ENCODE measurements at places on chromosomes 6 and 20. TPM values are rescaled to one million over a fixed set of nuclear protein-coding genes. Genes with fewer than 3 reads are reported as not detected.
A peak's percentile ranks its signal among the peaks of the same experiment; 100 is the strongest.

ZNF335 gene
- total RNA-seq = 14.6 TPM

CGA gene
- not detected for total RNA-seq

F13A1 gene
- 2.7 TPM for total RNA-seq

SERAC1 gene
- 15.4 TPM for total RNA-seq

KCNK5 gene
- not detected for total RNA-seq

DNA sequence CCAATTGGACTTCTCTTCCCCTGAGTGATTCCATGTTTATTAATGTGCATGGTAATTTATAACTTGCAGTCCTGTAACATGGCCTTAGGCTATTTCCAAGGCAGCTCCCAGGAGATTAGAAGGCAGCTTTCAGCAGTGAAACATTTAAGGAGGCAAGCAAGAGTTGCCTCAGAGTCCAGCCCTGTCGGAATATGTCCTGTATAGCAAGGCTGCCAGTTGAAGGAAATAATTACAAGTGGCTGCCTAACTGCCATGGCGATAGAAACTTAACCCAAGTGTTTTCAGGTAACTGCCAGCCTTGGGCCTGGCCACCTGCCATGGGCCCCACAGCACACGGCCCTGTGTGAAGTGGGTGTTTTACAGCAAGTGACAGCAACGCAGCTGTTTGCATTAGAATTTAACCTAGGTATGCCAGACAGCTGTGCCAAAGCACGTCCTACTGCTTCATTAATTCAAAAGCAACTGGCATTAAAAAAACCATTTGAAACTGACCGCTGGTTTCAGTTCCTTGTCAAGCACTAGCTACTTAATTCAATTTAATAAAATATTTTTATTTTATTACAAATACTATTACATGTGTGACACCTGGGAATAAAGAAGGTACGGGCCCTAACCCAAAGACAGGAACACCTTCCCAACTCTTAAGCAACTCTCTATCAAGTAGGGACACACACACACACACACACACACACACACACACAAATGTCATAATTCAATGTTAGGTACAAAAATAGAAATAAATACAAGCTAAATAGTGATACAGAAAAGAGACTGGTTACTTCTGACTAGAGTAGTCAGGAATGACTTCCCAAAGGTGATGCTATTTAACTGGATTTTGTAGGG, 151.8 kb upstream of the HEY2 start:
- H3K36me3 ChIP-seq = peaks cover 1% of the 10 kb centered on the region
- no peak overlapping the region for H3K4me3 ChIP-seq
- H3K4me1 ChIP-seq = peaks cover 44% of the 10 kb centered on the region
- peak overlapping the region; percentile 66 for H3K27ac ChIP-seq
- DNase-seq = no peak

- peaks cover 52% of the 10 kb centered on the region for H3K27me3 ChIP-seq
- no peaks in the 10 kb centered on the region for H3K36me3 ChIP-seq
- DNase-seq = peak; percentile 68
Measured at GRCh38 chr20:956330-956951, 40.3 kb upstream of the ANGPT4 start.

DNA sequence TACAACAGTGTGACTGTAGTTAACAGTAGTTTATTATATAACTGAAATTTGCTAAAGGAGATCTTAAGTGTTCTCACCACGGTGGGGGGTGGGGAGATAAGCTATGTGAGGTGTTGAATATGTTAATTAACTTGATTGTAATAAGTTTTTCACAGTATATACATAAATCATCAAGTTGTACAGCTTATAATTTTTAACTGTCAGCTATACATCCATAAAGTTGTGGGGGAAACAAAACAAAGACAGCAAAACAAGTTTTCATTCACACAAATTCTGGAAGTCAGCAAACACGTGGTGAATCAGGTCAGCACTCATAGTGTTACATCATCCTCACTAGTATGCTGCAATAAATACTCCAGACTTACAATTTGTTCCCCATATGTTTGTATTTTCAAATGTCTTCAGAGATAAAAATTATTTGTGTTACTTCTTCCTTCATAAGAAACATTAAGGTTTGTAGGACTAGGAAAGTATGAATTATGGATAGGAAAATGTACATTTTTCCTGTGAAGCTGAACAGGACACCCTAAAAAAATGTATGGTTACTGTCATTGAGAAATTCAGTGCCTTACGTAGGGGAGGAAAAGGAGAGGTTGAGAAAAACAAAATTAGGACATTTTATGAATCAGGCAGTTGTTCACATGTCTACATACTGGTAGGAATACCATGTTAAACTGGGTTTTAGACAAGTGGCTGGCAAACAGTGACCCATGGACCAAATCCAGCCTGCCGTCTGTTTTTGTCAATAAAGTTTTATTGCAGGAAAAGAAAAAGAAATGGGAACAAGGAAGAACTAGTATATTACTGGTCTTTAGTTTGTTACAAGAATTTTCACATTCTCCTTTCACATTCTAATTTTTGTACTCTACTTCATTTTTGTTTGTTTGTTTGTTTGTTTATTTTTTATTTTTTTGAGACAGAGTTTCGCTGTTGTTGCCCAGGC, 6.0 kb downstream of the SUMO4 start:
- H3K36me3 ChIP-seq = peaks cover 30% of the 10 kb centered on the region
- no peak for DNase-seq
- H3K4me3 ChIP-seq = no peak overlapping the region

GRCh38 chr20:57319584-57319983, 10.0 kb upstream of the SPO11 start:
- no peak for DNase-seq
- H3K27ac ChIP-seq = no peak overlapping the region
- no peaks in the 10 kb centered on the region for H3K36me3 ChIP-seq

DNA sequence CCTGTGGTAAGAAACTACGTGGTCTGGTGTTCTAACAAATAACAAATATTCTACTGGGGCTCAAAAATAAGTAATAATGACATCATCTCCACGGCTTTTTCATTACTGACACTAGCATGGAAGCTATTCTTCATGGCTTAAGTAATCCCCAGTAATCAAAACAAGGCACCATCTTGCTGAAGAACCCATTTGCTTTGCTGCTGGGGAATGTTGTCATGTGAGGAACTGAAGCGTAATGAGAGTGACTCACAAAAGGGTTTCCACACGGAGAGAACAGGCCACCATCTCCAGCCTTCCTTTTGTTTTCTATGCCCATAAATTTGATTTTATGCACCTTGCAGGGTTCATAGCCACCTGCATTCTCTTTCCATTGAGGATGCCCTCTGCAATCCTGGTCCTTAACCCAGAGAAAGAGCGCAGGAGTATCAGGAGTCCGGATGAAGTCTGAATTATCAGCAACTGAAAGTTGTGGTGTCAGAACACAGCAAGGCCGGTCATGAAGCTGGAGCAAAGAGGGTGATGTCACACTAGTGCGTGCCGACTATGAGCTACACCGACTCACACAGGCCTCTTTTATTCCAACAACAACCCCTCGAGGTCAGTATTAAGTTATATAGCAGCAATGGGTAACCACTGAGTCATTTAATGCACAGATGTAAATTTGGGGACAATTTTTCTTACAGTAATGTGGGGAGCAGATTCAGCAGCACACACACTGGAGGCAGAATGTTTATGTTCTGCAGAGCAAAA, 173.7 kb upstream of the SSTR4 start:
- no peaks in the 10 kb centered on the region for H3K36me3 ChIP-seq
- H3K4me3 ChIP-seq = no peak overlapping the region
- H3K27me3 ChIP-seq = no peaks in the 10 kb centered on the region
- H3K4me1 ChIP-seq = peaks cover 7% of the 10 kb centered on the region
- no peak overlapping the region for H3K27ac ChIP-seq

- H3K36me3 ChIP-seq = peaks cover 2% of the 10 kb centered on the region
- no peak overlapping the region for H3K27ac ChIP-seq
- H3K4me1 ChIP-seq = peaks cover 20% of the 10 kb centered on the region
- no peak for DNase-seq
- H3K4me3 ChIP-seq = no peak overlapping the region
Measured at GRCh38 chr20:51955756-51956155, 153.4 kb upstream of the SALL4 start.

- DNase-seq = no peak
Measured at GRCh38 chr6:26158581-26159356, 71.5 kb downstream of the HFE start.

DNA sequence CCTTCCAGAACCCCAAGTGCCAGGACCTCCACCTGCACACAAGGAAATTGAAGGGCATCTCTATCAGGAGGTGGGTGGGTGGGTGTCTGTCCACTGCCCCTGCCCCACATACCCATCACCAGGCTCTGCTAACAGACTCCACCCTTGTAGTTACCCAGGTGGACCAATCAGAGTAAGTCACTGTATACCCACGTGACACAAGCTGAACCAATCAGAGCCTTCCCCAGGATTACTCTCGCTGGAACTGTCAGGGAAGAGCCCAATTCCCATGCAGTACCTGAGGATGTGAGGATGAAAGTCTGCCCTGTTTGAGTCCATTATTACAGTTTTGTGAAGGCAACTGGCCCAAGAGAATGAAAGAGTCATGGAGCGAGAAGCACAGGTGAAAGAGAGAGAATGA, 4.2 kb downstream of the OCSTAMP start:
- H3K4me3 ChIP-seq = no peak overlapping the region
- DNase-seq = no peak
- no peak overlapping the region for H3K27ac ChIP-seq
- no peaks in the 10 kb centered on the region for H3K4me1 ChIP-seq
- no peaks in the 10 kb centered on the region for H3K36me3 ChIP-seq

DNA sequence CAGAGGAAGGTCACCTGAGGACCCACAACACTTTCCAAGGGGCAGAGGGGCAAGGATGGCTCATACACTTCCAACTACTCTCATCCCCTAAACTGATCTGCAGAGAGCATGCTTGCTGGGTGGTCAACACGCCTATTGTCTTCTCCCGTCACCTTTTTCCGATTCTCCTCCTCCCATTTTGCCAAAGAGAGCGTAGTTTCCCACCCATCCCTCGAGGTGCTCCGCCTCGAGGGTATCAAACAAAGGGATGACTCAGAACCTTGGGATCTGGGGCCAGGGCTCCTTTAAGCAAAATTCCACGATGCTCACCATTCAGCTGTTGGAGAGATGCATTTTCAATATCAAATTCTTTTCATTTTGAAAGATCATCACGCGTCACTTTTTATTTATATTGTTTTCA, 507.5 kb upstream of the SULF2 start:
- DNase-seq = no peak
- peaks cover 44% of the 10 kb centered on the region for H3K4me1 ChIP-seq
- no peak overlapping the region for H3K4me3 ChIP-seq
- H3K27ac ChIP-seq = no peak overlapping the region
- H3K27me3 ChIP-seq = peaks cover 13% of the 10 kb centered on the region
- H3K36me3 ChIP-seq = peaks cover 1% of the 10 kb centered on the region

GRCh38 chr20:49882171-49882970, 33.0 kb downstream of the SPATA2 start:
- H3K4me3 ChIP-seq = peak overlapping the region; percentile 15
- H3K36me3 ChIP-seq = peaks cover 14% of the 10 kb centered on the region
- no peak for DNase-seq
- peak overlapping the region; percentile 3 for H3K27ac ChIP-seq
- peaks cover 49% of the 10 kb centered on the region for H3K4me1 ChIP-seq
- no peaks in the 10 kb centered on the region for H3K27me3 ChIP-seq

- H3K36me3 ChIP-seq = peaks cover 14% of the 10 kb centered on the region
- no peak overlapping the region for H3K27ac ChIP-seq
- H3K4me3 ChIP-seq = no peak overlapping the region
- H3K4me1 ChIP-seq = peaks cover 5% of the 10 kb centered on the region
- no peaks in the 10 kb centered on the region for H3K27me3 ChIP-seq
Measured at GRCh38 chr6:35059596-35060345, 81.4 kb downstream of the TCP11 start.

DNA sequence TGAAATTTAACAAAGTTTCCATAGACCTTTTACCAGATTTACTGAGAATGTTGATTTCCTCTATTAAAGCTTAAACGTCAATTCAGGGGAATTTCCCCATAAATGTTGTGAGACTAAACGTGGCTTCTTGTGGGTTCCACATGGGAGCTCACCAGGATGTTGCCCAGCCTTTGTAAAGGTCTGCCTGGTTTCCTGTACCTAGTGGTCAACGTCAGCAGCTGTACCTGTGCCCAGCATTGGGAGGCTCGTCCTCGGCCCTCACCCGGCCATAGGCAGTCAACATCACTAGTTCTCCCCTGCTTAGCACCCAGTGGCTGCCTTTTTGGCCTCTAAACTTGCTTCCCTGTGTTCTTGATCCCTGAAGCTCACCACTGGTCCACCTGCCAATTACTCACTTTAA, 22.1 kb upstream of the CD83 start:
- no peak for DNase-seq
- peaks cover 16% of the 10 kb centered on the region for H3K4me1 ChIP-seq
- peaks cover 2% of the 10 kb centered on the region for H3K36me3 ChIP-seq
- H3K4me3 ChIP-seq = no peak overlapping the region
- no peak overlapping the region for H3K27ac ChIP-seq

- no peaks in the 10 kb centered on the region for H3K36me3 ChIP-seq
- DNase-seq = no peak
- H3K4me1 ChIP-seq = no peaks in the 10 kb centered on the region
- no peak overlapping the region for H3K4me3 ChIP-seq
Measured at GRCh38 chr6:27742833-27743573, 169.2 kb downstream of the OR2B2 start.

GRCh38 chr6:168048724-168049025, 30.3 kb downstream of the FRMD1 start:
- no peaks in the 10 kb centered on the region for H3K4me1 ChIP-seq
- no peak overlapping the region for H3K27ac ChIP-seq
- H3K27me3 ChIP-seq = peaks cover 3% of the 10 kb centered on the region
- H3K4me3 ChIP-seq = no peak overlapping the region
- H3K36me3 ChIP-seq = no peaks in the 10 kb centered on the region

- H3K36me3 ChIP-seq = no peaks in the 10 kb centered on the region
- H3K4me3 ChIP-seq = no peak overlapping the region
- DNase-seq = no peak
- H3K27me3 ChIP-seq = no peaks in the 10 kb centered on the region
- no peak overlapping the region for H3K27ac ChIP-seq
Measured at GRCh38 chr6:5606546-5606945, 345.2 kb downstream of the FARS2 start.

GRCh38 chr6:1972962-1973361, 272.4 kb downstream of the GMDS start:
- DNase-seq = no peak
- no peak overlapping the region for H3K27ac ChIP-seq
- H3K4me3 ChIP-seq = no peak overlapping the region

GRCh38 chr6:36676141-36677058, 2.1 kb upstream of the CDKN1A start:
- peaks cover 46% of the 10 kb centered on the region for H3K4me1 ChIP-seq
- no peaks in the 10 kb centered on the region for H3K27me3 ChIP-seq

GRCh38 chr6:50381099-50381415, 331.3 kb upstream of the DEFB112 start:
- no peak overlapping the region for H3K4me3 ChIP-seq
- no peaks in the 10 kb centered on the region for H3K36me3 ChIP-seq
- peaks cover 3% of the 10 kb centered on the region for H3K4me1 ChIP-seq
- H3K27ac ChIP-seq = no peak overlapping the region
- no peaks in the 10 kb centered on the region for H3K27me3 ChIP-seq
- no peak for DNase-seq

Data from chondrocyte (in vitro differentiated cells).